ENCODE measurements at places on chromosomes 3 and 15.

- H3K27me3 ChIP-seq = no peaks in the 10 kb centered on the region
- H3K4me3 ChIP-seq = no peak overlapping the region
- no peaks in the 10 kb centered on the region for H3K4me1 ChIP-seq
- H3K36me3 ChIP-seq = no peaks in the 10 kb centered on the region
Observed at GRCh38 chr3:101383656-101384055, 63.3 kb upstream of the IMPG2 start.

DNA sequence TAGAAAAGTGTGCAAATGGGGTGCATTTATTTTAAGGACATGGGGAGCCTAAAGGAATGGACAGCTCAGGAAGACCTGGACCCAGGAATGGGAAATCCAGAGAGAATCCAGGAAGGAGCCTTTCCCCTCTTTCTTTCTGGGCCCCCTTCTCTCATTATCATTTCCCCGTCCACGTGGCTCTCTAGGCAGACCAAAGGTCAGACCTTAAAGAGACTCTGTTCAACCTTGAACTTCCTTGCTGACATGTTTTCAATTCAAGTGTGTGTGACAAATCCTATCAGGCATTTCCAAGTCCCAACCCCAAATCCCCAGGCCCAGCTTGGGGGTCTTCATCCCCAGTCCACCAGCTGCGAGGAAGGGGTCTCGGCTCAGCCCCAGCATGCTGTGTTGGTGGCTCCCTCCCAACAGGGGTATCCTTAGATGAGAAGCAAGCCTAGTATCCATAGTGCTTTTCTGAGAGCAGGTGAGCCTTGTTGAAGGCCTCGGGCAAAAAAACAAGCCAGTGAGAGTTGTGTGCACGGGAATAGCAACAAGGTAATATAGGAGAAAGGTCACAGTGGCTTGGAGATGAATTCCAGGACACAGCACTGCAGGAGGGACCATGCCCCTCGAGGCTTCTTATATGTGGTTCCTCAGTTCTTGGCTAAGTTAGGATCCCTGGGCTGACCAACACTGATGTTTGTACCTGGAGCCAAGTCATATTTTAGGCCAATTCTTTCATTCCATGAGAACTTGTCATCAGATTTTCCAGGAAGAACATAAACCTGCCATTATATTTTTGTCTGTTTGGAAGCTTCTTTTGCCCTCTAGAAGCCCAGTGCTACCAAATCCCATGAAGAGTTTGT, 130.0 kb downstream of the ASB7 start:
- H3K4me3 ChIP-seq = no peak overlapping the region
- H3K27ac ChIP-seq = peak overlapping the region; percentile 53
- H3K4me1 ChIP-seq = peaks cover 16% of the 10 kb centered on the region
- H3K27me3 ChIP-seq = no peaks in the 10 kb centered on the region
- peak; percentile 85 for DNase-seq
- H3K36me3 ChIP-seq = no peaks in the 10 kb centered on the region

DNA sequence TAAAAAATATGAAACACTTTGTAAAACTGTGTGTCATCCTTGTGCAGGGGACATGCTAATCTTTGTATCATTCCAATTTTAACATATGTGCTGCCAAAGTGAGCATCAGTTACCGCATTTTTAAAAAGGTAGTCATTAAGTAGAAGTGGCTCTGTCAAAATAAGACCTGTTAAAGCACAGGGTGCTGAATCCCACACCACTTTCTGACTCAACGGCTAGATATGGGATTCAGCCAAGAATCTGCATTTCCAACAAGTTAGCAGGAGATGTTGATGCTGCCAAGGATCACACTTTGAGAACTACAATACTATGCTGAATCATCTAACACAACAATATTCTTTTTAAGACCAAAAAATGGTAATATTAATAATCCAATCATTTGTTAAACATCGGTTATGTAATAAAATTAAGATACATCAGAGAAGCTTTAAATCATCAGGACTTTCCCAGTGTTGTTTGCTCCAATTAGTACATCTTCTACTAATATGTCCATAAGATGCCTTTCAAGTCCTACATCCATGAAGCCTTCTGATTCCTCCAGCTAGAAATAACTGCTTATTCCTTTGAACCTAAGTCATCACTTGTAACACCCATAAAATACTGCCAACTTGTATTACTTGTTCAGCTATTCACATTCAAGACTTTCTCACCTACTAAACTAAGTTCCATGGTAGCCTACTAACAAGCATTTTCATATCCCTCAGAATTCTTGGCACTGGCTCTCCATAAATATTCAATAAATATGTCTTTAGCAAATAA, 71.1 kb downstream of the TBL1XR1 start:
- H3K4me1 ChIP-seq = peaks cover 62% of the 10 kb centered on the region
- no peaks in the 10 kb centered on the region for H3K36me3 ChIP-seq
- DNase-seq = no peak

DNA sequence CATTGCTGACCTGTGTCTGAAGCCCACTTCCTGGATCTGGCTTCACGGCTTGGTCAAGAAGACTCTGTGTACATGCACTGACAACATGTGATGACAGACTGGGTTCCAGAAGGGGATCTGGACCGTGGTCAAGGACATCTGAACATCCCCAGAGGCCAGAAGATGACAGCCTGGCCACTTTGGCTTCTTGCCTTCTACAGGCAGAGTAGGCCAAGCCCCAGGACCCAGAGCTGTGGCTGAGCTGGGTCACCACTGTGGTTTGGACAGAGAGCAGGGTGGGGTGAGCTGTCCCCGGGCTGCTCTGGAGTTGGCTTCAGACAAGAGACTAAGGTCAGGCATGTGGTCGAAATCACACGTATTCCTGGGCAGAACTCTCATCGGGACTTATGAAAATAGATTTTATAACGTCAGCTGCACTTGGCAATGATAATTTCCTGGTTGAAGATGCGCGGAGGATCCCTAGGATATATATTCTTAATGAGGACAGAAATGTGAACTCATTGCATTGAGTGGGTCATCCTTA, 114.1 kb upstream of the FRMD4B start:
- no peaks in the 10 kb centered on the region for H3K4me1 ChIP-seq
- no peaks in the 10 kb centered on the region for H3K27me3 ChIP-seq

DNA sequence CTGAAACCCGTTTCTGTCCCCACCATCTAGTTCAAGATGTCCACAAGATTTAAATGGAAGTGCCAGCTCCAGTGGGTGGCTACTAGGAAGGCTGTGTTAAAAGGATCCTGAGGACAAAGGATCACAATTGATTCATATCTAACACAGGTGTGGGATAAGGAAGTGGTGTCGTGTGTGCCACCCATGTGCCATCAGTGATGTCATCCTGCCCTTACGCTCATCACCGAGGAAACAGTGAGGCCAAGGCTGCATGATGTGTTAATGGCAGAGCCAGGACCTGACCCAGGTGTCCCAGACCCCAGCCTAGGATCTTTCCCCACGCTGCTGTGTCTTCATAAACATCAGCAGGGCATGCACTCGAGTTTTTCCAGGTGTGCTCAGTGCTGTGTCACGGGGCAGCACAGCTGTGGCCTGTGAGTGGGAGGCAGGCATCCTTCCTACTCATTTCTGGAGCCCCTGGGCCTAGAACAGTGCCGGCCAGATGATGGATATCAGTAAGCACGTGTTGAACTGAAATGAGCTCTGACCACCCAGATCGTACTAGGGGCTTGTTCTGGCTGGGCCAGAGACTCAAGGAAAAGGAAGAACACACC, 10.6 kb upstream of the TGM5 start:
- no peaks in the 10 kb centered on the region for H3K27me3 ChIP-seq
- no peaks in the 10 kb centered on the region for H3K36me3 ChIP-seq
- peak; percentile 96 for DNase-seq
- no peak overlapping the region for H3K27ac ChIP-seq
- H3K4me3 ChIP-seq = no peak overlapping the region

DNA sequence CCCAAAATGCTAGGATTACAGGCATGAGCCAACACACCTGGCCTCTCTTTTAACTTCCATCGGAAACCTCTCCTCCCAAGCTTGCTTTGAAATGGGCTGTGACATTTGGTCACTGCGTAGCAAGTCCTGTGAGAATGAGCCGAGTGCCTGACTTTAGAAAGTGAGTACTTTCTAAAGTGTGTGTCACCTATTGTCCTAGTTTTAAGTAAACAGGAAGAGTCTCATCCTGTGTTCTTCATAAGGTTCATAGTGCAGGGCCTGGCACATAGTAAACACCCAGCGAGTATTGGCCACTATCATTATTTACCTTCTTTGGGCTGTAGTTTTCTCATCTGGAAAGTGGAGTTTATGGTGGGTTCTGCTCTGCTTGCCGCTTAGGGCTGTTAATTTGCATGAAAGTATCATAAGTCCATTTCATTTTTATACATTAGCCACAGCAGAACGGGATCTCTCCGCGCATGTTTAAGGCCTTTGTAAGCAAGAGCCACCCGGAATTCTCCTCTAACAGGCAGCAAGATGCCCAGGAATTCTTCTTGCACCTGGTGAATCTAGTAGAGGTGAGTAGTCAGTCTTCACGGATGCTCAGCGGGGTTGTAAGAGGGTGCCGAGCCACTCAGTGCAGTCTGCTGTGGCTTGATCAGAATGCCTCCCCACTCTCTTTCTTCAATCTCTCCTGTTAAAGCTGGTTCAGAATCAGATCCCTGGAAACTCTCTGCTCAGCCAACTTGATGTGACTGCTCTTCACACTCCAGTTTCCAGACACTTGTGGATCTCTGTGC, 87.2 kb downstream of the USP13 start:
- no peaks in the 10 kb centered on the region for H3K27me3 ChIP-seq
- DNase-seq = no peak
- no peaks in the 10 kb centered on the region for H3K36me3 ChIP-seq
- no peak overlapping the region for H3K4me3 ChIP-seq
- H3K4me1 ChIP-seq = no peaks in the 10 kb centered on the region

DNA sequence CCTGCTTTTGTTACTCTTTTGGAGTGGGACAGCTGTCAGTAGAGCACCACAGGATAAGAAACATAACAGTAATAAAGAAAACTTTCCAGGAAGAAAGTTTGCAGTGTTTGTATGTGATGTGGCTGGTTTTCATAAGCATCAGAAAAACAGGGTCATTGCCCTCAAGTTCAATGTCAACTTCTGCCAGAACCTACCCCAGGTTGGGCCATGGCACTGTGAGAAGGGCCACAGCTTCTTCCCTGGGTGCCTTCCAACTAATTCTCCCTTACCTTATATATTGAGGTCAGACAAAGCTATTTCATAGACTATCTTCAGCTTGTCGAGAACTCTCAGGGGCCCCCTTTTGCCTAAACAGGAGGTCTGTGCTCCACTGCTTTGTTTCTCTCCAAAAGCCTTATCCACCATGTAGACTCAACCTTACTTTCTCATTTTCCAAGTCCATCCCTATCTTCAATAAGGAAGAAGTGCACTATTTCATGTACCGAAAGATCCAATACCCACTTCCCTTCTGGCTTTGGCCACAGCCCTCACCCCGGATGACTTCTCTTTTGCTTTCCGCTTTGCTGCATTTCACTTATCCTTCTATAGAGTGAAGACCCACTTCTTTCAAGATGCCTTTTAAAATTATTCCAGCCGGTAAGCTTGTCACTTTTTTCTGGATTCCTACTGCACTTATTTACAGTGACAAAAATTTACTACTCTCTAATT, 38.2 kb upstream of the PLCL2 start:
- no peak overlapping the region for H3K27ac ChIP-seq
- no peaks in the 10 kb centered on the region for H3K36me3 ChIP-seq
- H3K4me1 ChIP-seq = peaks cover 4% of the 10 kb centered on the region
- DNase-seq = no peak
- H3K4me3 ChIP-seq = no peak overlapping the region

DNA sequence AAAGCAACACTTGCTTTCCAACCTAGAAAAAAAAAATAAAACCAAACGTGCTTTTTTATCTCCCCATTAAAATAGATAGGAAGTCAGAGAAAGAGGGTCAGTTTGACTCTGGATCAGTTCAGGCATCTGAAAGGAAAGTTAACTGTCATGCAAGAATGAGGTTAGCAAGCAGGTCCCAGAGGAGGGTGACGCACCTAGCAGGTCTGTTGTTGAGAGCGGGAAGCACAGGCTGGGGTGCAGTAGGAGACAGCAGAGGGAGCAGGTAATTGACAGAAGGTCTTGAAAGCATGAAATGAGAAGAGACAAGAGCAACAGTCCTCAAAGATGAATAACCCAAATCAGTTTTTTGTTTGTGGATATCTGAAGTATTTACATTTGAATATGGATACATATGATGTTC, 82.5 kb downstream of the ANO10 start:
- H3K4me1 ChIP-seq = no peaks in the 10 kb centered on the region
- H3K36me3 ChIP-seq = no peaks in the 10 kb centered on the region
- no peak overlapping the region for H3K27ac ChIP-seq
- no peak overlapping the region for H3K4me3 ChIP-seq
- no peak for DNase-seq

DNA sequence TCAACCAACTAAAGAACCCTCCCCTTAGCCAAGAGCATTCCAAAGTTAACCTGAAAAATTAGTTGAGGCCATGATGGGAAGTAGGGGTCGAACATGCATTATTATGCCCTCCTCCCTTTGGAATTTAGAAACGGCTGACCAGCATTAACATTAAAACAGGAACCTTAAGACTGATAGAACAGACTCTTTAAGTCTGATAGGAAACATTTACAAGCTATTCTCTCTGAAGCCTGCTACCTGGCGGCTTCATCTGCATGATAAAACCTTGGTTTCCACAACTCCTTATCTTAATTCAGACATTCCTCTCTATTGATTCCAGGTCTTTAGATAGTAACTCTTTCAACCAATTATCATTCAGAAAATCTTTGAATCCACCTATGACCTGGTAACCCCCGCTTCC, 331.0 kb downstream of the CGGBP1 start:
- DNase-seq = no peak
- H3K27me3 ChIP-seq = no peaks in the 10 kb centered on the region
- no peak overlapping the region for H3K4me3 ChIP-seq
- no peak overlapping the region for H3K27ac ChIP-seq
- no peaks in the 10 kb centered on the region for H3K36me3 ChIP-seq

All from vagina (tissue), 2 donors.